Cortex of kidney (tissue), 1 donor: ENCODE measurements at places on chromosomes 6 and 20.

DNA sequence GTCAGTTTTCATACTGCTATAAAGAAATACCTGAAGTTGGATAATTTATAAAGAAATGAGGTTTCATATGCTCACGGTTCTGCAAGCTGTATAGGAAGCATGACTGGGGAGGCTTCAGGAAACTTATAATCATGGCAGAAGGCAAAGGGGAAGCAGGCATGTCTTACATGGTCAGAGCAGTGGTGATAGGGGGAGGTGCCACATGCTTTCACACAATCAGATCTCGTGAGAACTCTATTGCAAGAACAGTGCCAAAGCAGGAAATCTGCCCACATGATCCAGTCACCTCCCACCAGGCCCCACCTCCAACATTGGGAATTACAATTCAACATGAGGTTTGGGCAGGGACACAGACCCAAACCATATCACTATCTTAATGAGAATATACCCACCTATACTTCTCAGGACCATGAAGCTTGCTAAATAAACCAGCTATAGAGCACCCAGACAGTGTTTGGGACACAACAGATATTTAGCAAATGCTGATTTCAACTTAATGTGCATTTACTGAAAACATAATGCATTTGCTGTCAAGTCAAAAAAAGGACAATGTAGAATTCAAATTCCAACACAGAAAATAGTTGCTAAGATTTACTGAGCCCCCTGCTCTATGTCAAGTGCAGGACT lies 63.8 kb downstream of the TNFRSF21 start:
- no peak for DNase-seq

DNA sequence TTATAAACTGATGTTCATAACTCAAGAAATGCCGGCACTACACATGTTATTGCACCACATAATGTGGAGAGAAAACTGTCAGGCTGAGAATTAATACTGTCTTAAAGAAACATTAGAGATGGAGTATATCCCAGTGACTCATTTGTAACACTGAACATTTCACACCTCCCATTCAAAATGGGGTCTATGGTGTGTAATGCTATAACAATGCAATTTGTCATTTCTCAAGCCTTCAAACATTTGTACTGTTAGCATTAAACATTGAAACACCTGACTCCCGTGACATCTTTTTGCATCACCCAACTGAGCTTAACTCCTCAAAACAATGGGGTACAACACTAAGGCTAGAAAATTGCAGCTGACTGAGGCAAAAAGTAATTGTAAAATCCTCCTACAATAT lies 151.7 kb downstream of the DST start:
- DNase-seq = no peak

GRCh38 chr6:109894181-109894580 lies 83.9 kb upstream of the GPR6 start:
- DNase-seq = no peak

- no peak for DNase-seq
Observed at GRCh38 chr20:37188787-37189186, 9.4 kb upstream of the MROH8 start.

DNA sequence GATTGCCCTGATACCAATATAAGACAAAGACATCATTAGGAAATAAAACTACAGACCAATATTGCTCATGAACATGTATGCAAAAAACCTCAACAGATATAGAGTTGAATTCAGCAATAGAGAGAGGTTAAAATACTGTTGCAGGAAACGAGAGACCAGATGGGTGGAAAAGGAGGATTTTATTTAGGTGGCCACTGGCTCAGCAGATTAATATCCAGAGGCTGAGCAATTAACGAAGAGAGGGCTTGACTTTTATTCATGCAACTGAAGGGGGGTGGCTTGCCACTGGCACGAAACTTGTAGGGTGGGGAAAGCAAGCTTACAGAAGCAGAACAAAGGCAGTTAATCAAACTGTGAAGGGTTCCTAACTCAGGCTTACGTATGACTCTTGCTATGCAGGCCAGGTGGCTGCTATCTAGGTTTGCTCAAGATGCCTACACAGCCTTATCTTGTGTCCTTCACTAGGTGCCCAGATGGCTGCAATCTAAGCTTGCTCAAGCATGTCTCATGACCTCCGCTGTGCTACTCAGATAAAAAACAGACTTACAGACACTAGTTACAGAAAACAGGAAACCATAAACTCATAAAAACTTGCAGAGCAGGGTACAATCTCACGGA lies 126.4 kb downstream of the MMUT start:
- DNase-seq = no peak

DNA sequence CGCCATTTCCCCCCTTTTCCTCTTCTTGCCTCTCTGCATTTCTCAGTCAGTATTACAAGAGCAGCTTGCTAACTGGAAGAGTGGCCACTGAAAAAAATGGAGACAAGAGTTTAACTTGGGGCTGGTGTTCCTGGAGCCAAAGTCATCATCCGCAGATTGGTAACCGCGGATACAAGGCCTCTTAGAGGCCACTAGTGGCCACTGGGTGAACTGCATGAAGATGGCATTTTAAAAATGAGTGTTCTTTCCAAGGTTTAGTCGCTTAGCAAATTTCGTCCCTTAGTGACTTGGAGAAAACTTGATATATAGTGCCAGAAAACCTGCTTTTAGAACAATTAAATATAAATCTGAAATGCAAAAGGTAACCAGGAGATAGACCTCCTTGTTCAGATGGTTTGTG lies 4.8 kb downstream of the F13A1 start:
- no peak for DNase-seq

DNA sequence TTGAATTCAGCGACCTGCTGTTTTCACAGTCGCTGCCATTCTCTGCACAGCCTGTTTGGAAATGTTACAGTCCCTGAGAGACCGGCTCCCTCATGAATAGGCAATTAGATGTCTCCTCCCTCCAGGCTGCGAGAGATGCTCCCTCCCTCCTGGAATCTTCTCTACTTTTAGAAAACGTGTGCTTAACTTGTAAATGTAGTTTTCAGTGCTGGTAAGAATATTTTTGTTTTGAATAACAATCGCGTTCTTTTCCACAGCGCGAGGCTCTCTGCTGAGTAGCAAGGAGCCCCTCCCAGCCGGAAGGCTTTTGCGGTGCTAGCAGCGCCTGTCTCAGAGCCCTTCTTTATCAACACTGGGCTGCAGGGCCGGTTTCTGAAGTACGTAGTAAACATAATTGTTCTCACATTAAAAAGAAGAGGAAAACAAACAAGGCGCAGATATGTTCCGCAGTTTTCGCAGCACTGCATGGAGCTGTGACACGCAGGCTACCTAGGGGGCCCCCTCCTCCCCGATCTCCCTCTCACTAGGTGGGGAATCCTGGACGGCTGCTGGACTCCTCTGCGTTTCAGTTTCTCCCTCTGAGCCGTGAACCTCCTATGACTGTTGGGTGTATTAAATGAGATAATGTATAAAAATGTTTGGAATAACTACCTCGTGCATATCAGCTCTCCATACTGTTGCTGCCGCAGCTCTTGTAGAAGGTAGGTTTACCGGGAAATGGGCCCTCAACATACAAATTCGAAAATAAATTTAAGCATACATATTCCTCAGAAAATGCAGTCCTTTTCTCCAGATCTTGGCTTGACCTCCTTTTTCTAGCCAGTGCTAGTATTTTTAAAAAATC lies 79.0 kb upstream of the SPACA1 start:
- no peak for DNase-seq

DNA sequence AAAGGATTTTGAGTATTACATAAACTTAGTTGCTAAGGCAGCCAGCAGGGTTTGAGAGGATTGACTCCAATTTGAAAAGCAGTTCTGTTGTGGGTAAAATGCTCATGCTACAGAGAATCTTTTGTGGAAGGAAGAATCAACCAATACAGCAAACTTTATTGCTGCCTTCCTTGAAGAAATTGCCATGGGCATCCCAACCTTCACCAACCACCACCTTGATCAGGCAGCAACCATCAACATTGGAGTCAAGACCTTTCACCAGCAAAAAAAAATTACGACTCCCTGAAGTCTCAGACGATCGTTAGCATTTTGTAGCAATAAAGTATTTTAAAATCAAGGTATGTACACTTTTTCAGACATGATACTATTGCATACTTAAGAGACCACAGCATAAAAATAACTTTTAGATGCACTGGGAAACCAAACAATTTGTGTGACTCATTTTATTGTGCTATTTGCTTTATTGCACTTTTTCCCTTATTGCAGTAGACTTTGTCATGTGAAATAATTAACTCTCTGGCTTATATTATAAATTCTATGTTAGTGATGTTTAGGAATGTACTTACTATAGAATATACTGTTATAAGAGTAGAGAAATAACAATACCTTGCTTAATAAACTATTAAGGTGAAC lies 390.8 kb downstream of the CDKAL1 start:
- no peak for DNase-seq

GRCh38 chr20:62406635-62407176 lies 379 bp downstream of the CABLES2 start:
- no peak for DNase-seq

- no peak for DNase-seq
Observed at GRCh38 chr6:155103816-155104366, 108.8 kb downstream of the TIAM2 start.

GRCh38 chr6:36759148-36759759 lies 61.6 kb downstream of the RAB44 start:
- DNase-seq = no peak

- DNase-seq = no peak
Observed at GRCh38 chr6:20620043-20620442, 85.8 kb downstream of the CDKAL1 start.

GRCh38 chr6:112010328-112010727 lies 43.6 kb upstream of the CCN6 start:
- DNase-seq = no peak

DNA sequence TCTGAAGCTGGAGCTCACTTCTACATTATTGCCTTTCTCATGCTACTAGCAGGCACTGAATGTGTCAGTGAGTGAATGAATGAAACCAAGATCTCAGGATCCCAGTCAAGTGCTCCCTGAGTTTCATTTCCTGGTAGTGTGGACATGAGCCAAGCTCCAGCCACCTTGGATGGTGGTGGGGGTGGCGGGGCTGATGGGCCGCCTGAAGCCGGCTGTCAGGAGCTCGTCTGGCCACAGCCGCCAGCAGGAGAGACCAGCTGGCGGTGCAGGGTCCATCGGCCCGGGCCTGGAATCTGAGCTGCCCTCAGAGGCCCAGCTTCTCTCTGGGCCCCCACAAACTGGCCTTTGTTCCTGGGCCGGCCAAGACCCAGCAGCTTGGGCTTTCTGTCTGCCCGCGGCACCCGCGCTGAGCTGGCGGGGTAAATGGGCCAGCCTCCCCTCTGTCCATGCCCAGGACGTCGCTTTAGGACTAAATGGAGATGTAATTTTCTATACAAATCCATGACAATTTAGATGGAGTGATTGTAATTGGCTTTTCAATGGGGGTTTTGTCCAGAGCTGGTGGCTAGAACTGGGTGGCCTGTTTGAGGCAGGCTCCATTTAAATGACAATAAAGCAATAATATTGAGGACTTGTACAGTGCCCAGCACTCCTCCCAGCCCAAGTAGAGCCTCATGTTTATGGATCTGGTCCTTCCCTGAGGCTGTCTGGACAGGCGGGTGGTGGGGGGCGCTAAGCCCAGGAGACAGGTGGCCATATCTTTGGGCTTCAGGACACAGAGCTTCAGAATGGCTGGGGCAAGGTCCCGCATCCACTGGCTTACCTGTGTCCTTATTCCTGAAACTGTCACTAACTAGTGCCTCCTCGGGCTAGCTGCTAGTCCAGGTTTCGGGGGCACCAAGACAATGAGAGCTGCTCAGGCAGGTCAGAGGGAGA lies 43.5 kb downstream of the NOL4L start:
- DNase-seq = no peak
